ENCODE measurements at places on chromosomes 6 and 20. TPM values are rescaled to one million over a fixed set of nuclear protein-coding genes. Genes with fewer than 3 reads are reported as not detected.

GRCh38 chr6:111710911-111711310 is 105.2 kb upstream of the TRAF3IP2 start:
- DNase-seq = no peak

DNA sequence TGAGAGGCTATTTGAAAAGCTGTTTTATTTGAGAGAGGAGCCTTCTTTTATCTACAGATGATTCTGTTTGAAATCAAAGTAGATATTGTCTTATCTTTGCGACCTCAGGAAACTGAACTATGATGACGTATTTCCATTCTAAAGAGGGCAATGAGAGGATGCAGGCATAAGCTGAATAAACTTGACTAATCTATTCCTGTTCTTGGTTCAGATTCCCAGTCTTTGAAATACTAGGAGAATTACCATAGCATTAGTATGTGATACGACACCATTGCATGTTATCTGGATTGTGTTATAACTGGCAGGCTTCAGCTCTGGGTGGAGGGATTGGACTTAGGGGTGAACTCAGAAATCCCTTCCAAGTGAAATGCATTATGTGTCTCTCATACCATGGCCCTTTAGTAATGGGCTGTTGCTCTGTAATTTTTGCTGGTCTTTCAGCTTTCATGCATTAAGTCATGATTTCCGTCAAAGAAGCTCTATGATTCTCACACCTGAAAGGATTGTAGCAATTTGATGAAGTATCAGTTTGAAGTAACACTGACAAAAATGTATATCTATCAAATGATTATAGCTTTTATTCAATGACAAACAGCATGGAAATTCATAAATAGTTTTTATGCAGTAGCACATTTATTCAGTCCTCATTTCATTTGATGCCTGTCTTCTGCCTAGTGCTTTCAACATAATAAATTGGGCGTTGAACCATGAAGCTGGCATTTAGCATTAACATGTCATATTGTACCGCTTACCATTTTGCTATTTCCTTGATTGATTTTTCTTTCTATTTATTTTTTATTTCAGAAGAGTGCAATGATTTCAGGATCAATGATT is 138.4 kb upstream of the SPACA1 start:
- no peak for DNase-seq

DNA sequence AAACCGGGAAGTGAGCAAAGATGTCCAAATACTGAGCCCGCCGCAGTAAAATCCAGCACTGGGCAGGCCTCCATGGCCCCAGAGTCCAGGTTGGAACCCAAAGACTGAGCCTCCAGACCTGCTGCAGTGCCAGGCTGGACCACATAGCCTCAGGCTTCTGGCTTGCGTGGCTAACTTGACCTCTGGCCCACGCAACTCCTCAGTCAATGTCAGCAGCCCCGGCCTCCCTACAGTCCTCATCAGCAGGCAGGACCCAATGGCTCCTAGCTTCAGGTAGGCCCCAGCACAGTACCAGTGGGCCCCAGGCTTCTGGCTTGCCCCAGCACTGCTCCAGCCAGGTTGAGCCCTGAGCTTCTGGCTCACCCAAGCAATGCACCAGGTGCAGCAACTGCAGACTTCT is 245.1 kb upstream of the AFDN start:
- no peak for DNase-seq

GRCh38 chr6:111757342-111757741 is 115.9 kb downstream of the FYN start:
- no peak for DNase-seq

DNA sequence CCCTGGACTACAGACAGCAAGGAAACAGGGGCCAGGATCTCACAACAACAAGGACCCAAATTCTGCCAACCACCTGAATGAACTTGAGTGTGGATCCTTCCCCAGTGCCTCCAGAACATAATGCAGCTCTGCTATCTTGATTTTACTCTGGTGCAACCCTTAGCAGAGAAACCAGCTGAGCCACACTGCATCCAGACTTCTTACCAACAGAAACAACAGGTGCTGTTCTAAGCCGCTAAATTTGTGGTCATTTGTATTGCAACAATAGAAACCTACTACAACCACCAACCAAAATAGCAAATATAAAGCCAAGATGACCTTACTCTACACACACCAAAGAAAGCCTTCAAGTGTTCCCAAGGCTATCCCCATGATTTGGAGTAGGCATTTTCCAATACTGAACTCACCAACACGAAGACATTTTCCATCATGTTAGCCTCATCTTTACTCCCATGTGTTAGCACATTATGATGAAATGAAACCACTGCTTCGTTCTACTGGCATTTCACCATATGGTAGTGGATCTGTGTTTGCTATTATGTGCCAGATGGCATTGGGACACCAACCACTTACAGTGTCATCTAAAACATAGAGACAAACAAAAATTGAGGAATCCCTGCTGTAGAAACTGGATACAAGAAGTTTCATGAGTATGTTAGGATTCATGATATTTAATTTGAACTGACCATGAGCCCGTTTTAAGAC is 249.8 kb upstream of the ID4 start:
- peak; percentile 18 for DNase-seq

DNA sequence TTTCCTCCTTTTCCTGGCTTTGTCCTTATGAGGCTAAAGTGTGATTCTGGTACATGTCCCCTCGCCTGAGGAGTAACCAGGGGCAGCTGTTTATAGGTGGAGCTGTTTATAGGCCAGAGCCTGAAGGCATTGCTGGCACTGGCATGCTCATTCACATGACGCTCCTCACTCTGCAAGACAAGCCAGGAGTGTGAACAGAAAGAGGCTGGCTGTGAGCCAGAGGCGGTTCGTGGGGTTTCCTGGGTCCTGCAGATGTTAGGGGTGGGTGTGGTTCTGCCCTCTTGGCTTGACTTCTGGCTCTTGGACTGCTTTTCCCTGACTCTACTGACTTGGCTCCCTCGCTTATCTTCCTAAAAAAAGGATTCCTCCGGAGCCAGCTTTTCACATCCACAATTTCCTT is 12.8 kb upstream of the MDFI start:
- DNase-seq = peak; percentile 91

DNA sequence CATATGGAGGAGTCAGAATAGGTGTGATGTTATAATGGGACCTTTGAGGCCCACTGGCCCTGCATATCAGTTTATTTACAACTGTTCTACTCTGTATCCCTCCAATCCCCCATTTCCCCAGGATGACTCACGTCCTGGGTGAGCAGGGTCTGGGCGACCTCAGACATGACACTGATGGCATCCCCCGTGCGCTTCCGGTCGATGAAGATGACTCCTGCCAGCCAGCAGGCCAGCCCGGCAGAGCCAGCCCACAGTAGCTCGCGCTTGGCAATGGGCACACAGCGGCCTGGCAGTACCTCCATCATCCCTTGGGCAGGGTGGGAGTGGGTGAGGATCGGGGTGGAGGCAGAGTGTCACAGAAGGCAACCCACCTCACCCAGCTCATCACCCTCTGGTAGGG is 5.6 kb downstream of the AGPAT1 start:
- no peak for DNase-seq

GRCh38 chr6:134063966-134064445 is 11.6 kb upstream of the SLC2A12 start:
- DNase-seq = peak; percentile 85

DNA sequence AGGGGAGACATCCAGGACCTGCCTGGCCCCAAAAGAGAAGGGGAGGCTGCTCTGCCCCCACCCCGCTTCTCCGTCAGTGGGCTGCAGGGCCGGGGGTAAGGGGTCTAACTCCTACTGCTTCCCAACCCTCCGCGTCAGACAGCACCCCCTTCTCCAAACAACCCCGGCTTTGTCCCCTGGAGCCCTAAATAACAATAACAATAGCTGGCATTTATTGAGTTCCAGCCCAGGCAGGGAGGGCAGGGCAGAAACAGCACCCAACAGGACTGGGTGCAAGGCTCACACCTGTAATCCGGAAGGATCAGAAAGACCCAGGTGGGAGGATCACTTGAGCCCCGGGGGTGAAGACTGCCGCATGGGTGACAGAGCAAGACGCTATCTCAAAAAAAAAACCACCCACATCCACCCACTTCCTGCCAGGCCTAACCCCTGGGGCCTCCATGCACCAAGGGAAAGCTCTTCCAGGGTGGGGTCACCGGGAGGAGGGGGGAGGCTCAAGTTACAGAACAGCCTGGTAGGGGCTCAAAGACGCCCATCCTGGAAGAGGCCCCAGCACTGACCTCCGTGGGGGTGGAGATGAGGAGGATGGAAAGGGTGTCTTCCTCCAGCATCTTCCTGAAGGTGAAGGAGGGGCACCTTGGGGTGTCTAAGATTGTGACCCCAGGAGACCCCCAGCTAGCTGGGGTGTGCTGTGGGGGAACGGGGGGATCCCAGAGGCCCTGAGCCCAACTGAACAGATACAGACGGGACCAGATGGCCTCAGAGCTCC is 1.3 kb upstream of the FNDC11 start:
- no peak for DNase-seq

DNA sequence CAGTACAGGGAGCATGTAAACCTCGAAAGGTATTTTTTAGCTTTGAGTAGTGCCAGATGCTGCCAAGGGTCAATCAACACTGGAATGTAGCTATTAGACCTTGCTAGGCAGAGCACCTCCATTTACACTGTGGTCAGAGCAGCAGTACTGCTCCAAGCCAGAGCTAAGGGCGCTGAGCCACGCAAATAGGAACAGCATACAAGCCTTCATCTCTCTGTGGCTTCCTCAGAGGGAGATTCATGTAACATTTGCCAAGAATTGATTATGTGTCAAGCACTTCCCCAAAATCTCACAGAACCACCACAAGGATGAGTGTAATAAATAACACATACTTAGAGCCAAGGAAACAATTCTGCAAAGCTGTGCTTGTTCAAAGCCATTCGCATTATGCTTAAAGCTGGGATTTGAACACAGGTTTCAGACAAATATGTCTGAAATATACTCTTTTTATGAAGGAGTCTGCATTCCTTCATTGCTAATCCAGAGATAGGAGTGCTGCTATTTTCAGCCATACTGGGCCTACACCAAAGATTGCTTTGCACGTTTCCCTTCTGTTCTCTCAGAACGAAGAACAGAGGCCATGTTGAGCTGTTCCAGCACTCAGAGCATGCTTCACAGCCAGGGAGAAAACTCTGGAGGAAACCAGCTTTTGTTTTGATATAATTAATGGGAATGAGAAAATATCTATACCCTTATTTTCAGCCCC is 97.7 kb downstream of the SLC16A10 start:
- no peak for DNase-seq

GRCh38 chr6:45714741-45715507 is 300.7 kb downstream of the CLIC5 start:
- DNase-seq = peak; percentile 92

GRCh38 chr20:3751675-3752385 is 15.7 kb downstream of the ADISSP start:
- peak; percentile 56 for DNase-seq

DNA sequence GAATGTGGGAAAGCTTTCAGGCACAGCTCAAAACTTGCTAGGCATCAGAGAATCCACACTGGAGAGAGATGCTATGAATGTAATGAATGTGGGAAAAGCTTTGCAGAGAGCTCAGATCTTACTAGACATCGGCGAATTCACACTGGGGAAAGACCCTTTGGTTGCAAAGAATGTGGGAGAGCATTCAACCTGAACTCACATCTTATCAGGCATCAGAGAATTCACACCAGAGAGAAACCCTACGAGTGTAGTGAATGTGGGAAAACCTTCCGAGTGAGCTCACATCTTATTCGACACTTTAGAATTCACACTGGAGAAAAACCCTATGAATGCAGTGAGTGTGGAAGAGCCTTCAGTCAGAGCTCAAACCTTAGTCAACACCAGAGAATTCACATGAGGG is 8.7 kb downstream of the ZNF165 start:
- DNase-seq = no peak

The C6orf141 gene
- total RNA-seq = 2.3 TPM

The ACTL10 gene
- total RNA-seq = 0.10 TPM

The TFAP2B gene
- total RNA-seq = under 0.01 TPM

The TTK gene
- total RNA-seq = 16.6 TPM

The CNBD2 gene
- 1.9 TPM for total RNA-seq

The SLC22A7 gene
- total RNA-seq = not detected

The GABRR1 gene
- total RNA-seq = 0.41 TPM

The PRICKLE4 gene
- total RNA-seq = 4.4 TPM

The BTNL2 gene
- not detected for total RNA-seq

The NOX3 gene
- total RNA-seq = not detected

The SUMO4 gene
- 5.5 TPM for total RNA-seq

The ZNF165 gene
- total RNA-seq = 0.72 TPM

The KIAA0408 gene
- total RNA-seq = 33.1 TPM

The WFDC12 gene
- total RNA-seq = not detected

The HLA-DQB2 gene
- not detected for total RNA-seq

The NMBR gene
- total RNA-seq = not detected

Data from tongue (tissue), 3 donors.